ENCODE measurements at places on chromosomes 12 and 14. TPM values are rescaled to one million over a fixed set of nuclear protein-coding genes. Genes with fewer than 3 reads are reported as not detected.

The EPS8 gene
- 42.0 TPM for total RNA-seq

The HCAR2 gene
- total RNA-seq = not detected

The CATSPERB gene
- total RNA-seq = not detected

GRCh38 chr14:23447361-23448350 is 12.2 kb upstream of the MYH7 start:
- no peak for DNase-seq

DNA sequence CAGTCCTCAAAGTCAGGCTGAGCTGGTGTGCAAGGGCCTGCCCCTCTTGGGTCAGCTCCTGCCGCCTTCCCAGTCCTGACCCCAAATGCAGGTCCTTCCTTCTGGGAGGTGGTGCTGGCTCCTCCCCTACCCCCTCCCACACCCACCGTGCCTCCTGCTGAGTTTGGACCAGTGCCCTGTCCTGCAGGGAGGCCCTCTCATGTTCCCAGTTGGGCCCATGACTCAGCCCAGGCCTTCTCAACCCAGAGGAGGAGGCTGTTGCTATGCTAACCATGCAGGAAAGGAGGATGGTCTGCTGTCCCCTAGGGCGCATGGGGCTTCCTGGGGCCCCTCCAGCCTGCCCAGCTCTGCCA is 4.4 kb downstream of the ZBTB42 start:
- peak; percentile 58 for DNase-seq

DNA sequence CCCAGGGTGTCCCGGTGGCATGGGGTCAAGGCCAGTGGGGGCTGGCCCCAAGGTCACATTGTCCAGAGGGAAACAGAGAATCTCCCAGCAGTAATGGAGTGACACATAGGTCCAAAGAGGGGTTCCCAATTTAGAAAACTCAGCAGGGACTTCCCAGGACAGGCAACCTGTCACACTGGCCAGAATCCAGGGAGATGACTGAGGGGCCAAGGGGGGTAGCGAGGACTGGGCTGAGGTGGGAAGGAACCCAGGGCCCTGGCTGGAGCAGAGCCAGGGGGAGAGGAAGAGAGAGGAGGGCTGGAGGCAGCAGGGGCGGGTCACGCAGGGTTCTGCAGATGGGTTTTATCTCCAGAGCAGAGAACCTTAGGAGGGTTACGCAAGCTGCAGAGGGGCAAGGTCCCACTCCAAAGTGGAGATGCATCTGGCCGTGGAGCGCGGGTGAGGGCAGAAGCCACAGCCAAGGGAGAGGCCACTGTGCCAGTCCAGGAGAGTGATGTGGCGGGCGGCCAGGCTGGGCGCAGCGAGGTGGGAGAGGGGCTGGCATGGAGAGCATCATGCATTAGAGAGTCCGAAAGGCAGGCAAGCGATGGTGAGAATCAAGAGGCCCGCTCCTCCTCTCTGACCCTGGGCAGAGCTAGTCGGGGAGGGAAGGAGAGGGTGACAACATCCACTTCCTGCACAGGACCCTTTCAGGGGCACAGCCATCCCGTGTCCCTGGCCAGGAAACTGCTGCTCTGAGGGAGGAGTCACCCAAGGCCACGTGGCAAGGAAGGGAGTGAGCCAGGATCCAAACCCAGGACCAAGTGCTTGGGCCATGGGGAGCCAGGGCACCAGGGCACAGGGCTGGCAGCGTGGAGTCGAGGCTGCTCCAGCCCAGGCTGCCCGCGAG is 29.0 kb downstream of the NCOR2 start:
- DNase-seq = no peak

GRCh38 chr12:87332987-87333726 is 696.0 kb downstream of the C12orf50 start:
- DNase-seq = no peak

DNA sequence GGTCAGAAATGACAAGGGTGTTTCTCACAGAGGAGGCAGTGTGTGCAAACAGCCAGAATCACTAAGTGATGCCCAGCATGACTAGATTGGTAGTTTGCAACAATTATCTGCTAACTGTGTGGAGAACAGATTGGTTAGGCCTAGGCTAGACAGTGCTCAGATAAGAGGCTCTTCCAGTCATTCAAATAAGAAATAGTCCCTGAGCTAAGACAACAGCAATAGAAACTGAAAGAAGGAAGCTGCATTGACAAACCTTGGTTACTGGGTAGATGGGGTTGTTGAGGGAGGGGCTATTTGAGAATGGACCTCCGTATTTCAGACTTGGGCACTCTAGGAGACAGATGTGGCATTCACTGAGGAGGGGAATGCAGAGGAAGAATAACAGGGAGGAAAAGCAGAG is 255.0 kb upstream of the NPAS3 start:
- no peak for DNase-seq

GRCh38 chr12:9649532-9649940 is 20.0 kb upstream of the CLEC2D start:
- no peak for DNase-seq

GRCh38 chr14:86961106-86961716 is 1031.8 kb downstream of the GALC start:
- no peak for DNase-seq

DNA sequence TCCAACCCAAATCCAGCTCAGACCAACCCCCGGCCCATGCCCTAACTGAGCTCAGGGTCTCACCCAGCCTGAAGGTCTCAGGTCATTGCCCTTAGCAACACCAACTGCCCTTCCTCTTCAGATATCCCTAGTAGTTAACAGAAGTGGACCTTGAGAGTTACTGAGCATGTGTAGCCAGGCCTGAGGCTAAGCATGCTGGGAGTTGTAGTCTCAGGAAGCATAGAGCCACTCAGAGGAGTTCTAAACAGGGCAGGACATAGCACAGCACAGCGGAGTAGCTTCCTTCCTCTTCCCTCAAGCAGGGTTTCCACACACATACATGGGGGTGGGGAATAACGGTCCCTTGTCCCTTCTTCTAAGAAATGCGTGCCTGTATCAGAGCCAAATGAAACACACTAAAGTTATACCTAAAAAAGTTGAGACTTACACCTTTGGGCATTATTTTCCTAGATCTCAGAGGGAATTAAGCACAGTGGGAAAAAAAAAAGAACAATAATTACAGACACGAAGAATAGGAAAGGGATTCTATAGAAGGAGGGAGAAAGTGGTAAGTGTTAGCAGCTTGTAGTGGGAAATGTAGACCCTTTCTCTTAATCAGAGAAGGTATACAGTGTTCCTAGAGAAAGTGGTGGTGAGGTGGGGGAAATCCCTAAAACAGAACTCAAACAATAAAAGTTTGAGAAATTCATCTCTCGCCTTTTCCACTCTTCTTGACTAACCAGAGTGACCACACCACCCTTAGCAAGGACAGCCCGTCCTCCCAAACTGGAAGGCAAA is 4.4 kb downstream of the KMT2D start:
- DNase-seq = peak; percentile 65
